ENCODE measurements at places on chromosomes 4 and X. TPM values are rescaled to one million over a fixed set of nuclear protein-coding genes. Genes with fewer than 3 reads are reported as not detected.
A peak's percentile ranks its signal among the peaks of the same experiment; 100 is the strongest.

Gene P2RY8
- not detected for total RNA-seq

Gene BANK1
- 0.75 TPM for total RNA-seq

Gene TMSB15B
- total RNA-seq = 21.4 TPM

Gene PNMA5
- 0.09 TPM for total RNA-seq

Gene RAB40AL
- 0.68 TPM for total RNA-seq

Gene DTHD1
- total RNA-seq = not detected

DNA sequence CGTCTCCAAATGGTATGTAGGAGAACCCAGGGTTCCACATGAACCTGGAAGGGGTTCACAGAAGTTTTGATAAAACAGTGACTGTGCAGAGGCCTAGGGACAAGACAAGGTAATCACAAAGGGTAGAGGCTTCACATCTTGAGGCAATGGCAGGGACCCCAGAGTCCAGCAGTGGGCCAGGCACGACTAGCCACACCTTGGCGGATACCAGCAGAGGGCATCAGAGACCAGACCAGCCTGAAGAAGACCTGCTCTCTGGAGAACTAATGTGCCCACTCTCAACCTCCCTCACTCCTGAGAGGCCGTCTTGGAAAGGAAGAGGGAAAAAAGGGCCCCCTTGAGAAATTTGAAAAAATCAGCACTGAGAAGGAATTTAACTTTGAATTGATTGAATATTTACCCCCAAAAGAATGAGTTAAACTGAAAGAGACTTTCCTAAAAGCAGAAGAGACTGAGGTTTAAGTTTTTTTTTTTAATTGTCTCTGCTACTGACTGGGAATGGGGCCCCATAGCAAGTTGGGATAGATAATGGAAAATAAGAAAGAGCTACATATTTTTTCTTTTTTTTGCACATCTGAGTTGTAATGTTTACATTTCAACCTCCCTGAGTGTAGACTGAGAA, 243.8 kb upstream of the JADE1 start:
- peaks cover 3% of the 10 kb centered on the region for H3K4me1 ChIP-seq
- DNase-seq = peak; percentile 91
- H3K4me3 ChIP-seq = no peak overlapping the region
- no peaks in the 10 kb centered on the region for H3K36me3 ChIP-seq
- no peaks in the 10 kb centered on the region for H3K27me3 ChIP-seq

- H3K27me3 ChIP-seq = no peaks in the 10 kb centered on the region
- no peaks in the 10 kb centered on the region for H3K4me1 ChIP-seq
- H3K27ac ChIP-seq = no peak overlapping the region
- H3K4me3 ChIP-seq = no peak overlapping the region
These were observed 77.5 kb downstream of the MSN start for GRCh38 chrX:65744965-65745364.

DNA sequence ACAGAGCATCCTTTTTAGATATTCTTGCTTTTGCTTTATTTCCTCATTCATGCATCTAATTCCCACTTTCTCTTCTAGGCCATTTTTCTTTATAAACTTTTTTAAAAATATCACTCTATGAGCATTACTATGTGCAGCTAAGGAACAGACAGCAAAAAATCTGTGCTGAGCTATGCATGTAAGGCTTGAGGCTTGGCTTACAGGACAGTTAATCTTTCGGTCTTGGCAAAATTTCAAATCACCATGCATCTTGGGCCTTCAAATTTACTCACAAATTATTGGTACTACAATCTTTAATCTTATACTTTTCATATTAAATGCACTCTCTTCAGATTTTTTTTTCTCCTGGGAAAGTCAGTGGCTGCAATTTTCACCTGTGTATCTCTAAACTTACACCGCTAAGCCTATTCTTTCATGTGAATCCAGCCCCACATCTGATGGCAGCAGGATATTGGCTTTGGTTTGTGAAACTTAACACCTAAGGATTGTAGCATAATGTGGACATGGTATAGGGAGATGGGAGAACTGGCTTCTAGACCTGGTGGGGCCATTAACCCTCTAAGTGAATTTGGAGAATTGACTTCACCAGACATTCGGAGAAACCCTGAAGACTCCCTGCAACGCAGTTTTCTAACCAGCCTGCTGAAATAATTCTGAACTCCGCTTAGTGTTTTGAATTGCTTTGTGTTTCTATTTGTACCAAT, 278.3 kb downstream of the SPRY1 start:
- no peak overlapping the region for H3K27ac ChIP-seq
- H3K4me1 ChIP-seq = peaks cover 12% of the 10 kb centered on the region
- no peak for DNase-seq
- no peak overlapping the region for H3K4me3 ChIP-seq

- DNase-seq = no peak
- H3K27me3 ChIP-seq = no peaks in the 10 kb centered on the region
- H3K4me1 ChIP-seq = no peaks in the 10 kb centered on the region
- H3K27ac ChIP-seq = no peak overlapping the region
- H3K36me3 ChIP-seq = no peaks in the 10 kb centered on the region
These were observed 73.0 kb upstream of the NR3C2 start for GRCh38 chr4:148515248-148515647.

DNA sequence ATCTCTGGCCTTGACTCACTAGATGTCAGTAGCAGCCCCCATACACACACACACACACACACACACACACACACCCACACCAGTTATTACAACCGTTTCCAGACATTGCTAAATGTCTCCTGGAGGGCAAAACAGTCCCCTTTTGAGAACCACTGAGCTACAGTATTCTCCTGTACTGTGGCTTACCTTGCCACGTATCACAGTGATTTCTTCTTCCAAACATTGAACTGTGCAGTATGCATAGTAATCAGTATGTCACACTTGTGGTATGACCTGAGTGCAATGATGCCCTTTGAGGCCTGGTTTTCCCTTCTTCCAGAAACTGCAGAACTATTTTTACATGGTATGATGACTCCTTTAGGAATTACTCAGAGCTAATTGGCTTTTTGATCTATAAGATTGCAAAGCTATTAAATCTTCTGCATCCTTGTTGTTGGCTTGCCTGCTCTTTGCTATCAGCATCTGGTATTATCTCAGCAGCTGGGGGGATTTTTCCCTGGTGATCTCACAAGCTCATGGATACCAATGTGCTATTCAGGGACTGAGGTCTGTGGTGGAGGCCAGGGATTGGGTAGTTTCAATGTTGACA, 3.6 kb upstream of the THOC2 start:
- DNase-seq = no peak
- no peaks in the 10 kb centered on the region for H3K4me1 ChIP-seq
- no peak overlapping the region for H3K27ac ChIP-seq
- H3K36me3 ChIP-seq = no peaks in the 10 kb centered on the region

GRCh38 chr4:76296286-76296820, 10.2 kb upstream of the STBD1 start:
- H3K36me3 ChIP-seq = no peaks in the 10 kb centered on the region
- no peaks in the 10 kb centered on the region for H3K4me1 ChIP-seq
- H3K4me3 ChIP-seq = no peak overlapping the region
- H3K27ac ChIP-seq = no peak overlapping the region
- H3K27me3 ChIP-seq = peaks cover 7% of the 10 kb centered on the region

DNA sequence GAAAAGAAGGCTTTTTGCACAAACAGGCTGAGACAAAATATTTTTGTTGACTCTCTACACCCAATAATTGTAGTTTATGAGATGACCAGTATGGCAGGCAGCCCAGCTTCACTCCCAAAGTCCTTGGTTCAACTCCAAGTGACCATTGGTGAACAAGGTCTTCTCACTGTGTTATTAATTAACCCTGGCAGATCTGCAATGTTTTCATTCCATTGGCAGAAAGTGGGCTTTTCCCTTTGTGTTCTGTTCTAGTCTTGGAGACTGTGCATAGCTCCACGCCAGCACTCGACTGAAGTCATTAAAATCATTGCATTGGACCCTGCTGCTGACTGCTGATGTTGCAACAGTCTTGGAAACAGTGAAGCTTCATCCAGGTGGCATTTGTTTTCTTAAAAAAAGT, 277.3 kb upstream of the HAND2 start:
- H3K4me3 ChIP-seq = no peak overlapping the region
- no peaks in the 10 kb centered on the region for H3K4me1 ChIP-seq
- H3K27me3 ChIP-seq = no peaks in the 10 kb centered on the region
- H3K27ac ChIP-seq = no peak overlapping the region

DNA sequence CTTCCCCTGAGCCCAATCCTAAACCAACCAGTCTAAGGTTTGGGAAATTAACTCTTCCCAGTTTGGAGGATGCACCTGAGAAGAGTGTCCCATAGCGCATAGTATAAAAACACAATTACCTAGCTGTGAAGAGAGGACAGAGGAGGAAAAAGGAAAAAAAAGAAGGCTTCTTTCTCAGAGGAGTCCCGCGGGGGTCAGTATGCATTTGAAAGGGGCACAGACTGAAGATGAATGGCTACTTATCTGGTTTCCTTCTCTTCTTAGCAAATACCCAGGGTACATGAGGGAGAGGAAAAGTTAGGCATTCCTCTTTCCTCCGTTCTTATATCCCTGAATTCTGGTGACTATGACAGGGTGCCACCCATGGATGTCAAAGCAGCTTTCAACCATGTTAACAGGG, 96.9 kb downstream of the TMEM47 start:
- H3K27ac ChIP-seq = no peak overlapping the region
- DNase-seq = peak; percentile 79
- no peaks in the 10 kb centered on the region for H3K27me3 ChIP-seq
- no peaks in the 10 kb centered on the region for H3K36me3 ChIP-seq

GRCh38 chrX:123809854-123810375, 49.9 kb upstream of the XIAP start:
- DNase-seq = no peak
- no peaks in the 10 kb centered on the region for H3K36me3 ChIP-seq
- H3K27ac ChIP-seq = no peak overlapping the region
- H3K4me1 ChIP-seq = no peaks in the 10 kb centered on the region

DNA sequence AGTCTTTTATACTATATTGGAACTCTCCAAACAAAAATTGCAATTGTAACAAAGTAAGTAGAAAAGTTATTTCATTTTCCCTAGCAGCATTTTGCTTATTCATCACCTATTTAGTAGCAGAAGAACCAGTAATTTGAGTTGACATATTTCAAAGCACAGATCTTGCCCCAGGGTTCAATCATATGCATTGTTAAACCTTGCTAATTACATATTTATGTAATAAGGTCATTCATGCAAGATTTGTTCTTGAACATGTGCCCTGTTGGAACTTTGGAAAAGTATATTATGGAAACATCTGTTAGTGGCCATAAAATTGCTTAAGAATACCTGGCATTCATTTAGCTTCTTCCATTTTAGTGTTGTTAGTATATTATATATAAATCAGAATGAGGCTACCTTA, 191.7 kb downstream of the TLL1 start:
- H3K4me3 ChIP-seq = no peak overlapping the region
- DNase-seq = no peak
- no peak overlapping the region for H3K27ac ChIP-seq
- no peaks in the 10 kb centered on the region for H3K27me3 ChIP-seq
- no peaks in the 10 kb centered on the region for H3K4me1 ChIP-seq
- H3K36me3 ChIP-seq = no peaks in the 10 kb centered on the region

DNA sequence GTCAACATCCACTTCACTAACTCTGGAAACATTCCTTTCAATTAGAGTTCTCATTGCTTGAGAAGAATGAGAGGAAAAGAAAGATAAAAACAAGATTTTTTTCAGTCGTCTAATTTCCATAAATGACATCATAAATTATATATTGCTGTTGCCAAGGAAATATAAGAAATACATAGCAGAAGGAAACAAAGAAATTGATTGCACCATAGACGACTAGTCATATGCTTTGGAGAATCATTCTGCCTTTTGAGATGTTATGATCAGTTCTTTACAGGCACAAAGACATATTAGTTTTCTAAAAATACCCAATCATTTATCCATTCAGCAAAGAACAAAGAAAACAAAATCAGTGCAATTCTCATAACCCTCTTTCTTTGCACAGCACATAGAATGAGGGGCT, 672 bp upstream of the C1QTNF7 start:
- H3K27ac ChIP-seq = no peak overlapping the region
- H3K36me3 ChIP-seq = no peaks in the 10 kb centered on the region
- no peaks in the 10 kb centered on the region for H3K4me1 ChIP-seq
- no peak for DNase-seq
- H3K27me3 ChIP-seq = no peaks in the 10 kb centered on the region

GRCh38 chr4:186144946-186145569, 40.6 kb downstream of the FAM149A start:
- H3K27ac ChIP-seq = no peak overlapping the region
- peak; percentile 82 for DNase-seq
- H3K27me3 ChIP-seq = peaks cover 42% of the 10 kb centered on the region
- H3K4me3 ChIP-seq = peak overlapping the region; percentile 83

GRCh38 chrX:54237014-54237413, 54.0 kb upstream of the FAM120C start:
- no peak overlapping the region for H3K4me3 ChIP-seq
- no peaks in the 10 kb centered on the region for H3K4me1 ChIP-seq
- peaks cover 19% of the 10 kb centered on the region for H3K36me3 ChIP-seq
- no peaks in the 10 kb centered on the region for H3K27me3 ChIP-seq

DNA sequence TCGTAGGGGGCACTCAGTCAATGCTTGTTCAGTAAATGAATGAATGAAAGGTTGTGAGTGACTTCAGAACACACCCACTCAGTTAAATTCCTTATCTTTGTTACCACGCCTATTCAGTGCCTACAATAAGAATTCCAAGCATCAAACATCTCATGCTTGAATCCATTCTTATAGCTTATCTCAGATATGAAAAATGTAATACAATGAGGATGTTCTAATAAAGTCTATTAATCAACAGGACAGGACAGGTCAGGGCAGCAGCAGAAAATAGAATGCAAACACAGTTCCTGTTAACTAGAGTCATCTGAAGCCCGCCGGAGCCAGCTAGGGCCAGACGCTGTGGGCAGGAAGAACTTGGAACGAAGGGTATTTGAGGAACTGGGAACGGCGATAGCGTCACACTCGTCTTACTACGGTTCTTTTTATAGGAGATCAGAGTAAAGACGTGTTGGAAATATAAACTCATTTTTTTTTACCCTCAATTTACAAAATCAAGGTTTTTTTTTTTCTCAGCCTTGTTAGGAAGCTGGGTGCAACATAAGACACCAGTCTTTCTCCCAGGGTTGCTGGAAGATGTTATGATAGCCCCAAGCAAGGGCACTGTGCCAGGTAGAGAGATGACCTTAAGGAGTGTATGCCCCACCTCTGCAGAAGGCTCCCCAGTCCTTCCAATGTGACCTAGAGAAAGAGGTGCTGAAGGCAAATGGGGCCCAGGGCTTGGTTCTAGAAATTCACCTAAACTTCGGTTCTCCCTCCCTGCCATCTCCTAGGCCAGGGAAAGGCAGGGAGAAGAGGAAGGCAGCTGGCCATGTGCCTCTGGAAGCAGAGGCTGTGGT, 48.3 kb downstream of the SEL1L3 start:
- DNase-seq = no peak
- H3K4me1 ChIP-seq = no peaks in the 10 kb centered on the region
- H3K36me3 ChIP-seq = no peaks in the 10 kb centered on the region
- H3K27me3 ChIP-seq = no peaks in the 10 kb centered on the region
- peak overlapping the region; percentile 74 for H3K27ac ChIP-seq
- no peak overlapping the region for H3K4me3 ChIP-seq
